ENCODE measurements at places on chromosomes 5 and 9.

- no peak for DNase-seq
Measured at GRCh38 chr5:91591076-91591475, 208.0 kb upstream of the ARRDC3 start.

DNA sequence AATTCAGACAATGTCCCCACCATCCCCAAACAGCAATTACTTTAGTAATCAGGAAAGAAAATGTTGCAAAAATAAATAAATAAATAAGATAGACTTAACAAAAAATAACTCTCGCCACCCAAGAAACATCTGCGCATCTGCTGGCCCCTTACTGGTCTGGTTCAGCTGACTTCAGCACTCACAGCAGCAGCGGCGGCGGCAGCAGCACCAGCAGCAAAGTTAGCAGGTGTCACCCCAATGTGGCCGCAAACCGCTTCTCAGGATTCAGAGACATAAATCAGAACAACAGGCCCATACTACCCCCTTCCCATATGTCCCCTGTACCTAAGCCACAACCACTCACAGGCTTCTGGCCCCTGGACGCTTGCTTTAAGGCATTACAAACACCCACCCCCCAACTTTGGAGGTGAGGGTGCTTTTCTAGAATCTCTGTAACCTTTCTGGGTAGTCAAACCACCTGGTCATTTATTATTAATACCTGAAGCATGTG lies 593.0 kb downstream of the BNC2 start:
- DNase-seq = no peak

- DNase-seq = no peak
Measured at GRCh38 chr9:94767331-94768072, 41.0 kb downstream of the AOPEP start.

DNA sequence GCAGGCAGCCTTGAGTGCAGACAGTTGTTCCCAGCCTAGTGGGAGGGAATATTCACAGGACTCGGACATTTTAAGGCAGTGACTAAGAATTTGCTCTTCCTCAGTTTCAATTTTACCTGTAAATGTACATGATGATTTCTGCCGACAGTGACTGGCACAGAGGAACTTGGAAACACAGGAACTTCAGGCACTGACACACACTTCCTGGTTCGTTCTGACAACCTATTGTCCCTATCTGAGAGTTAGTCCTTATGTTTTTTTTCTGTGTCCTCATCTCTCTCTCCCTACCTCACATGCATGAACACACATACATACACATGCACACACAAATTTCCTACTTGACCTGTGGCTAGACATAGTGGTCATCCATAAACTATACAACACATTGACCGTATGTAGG lies 89.4 kb upstream of the CD180 start:
- no peak for DNase-seq

DNA sequence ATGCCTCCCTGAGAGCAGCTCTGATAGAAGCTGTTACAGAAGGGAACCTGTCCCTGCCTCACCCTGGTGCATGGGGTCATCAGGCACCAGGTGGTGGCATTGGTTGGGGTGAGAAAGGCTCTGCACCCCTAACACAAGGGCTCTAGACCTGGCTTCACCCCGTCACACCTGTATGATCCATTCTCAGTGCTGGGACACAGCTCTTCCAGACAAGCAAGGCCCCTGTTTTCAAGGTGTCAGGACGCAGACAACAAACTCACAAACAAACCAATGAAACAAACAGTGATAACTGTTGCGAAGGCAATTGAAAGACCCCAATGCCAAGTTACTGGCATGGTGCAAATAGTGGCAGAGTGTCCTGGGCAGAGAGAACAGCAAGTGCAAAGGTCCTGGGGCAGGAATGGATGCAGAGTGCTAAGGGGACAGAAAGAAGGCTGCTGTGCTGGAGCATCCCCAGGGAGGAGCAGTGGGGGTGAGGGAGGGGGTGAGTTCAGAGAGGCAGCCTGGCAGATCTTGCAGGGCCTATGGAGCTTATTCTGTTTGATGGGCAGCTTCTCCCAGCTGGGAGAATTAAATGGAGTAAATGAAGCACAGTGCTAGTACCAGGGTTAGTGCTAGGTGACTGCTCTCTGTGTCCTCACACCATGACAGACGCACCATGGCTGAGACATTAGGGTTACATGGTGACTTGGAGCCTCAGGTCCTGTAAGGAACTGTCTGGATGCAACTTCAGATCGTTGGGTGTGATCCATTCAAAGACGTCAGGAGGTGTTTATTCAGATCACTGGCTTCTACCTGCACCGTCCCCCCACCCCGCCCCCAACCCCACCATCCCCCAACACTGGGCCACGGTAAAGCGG lies 67.9 kb upstream of the UNC5A start:
- no peak for DNase-seq

- no peak for DNase-seq
Measured at GRCh38 chr5:96610747-96611146, 51.4 kb upstream of the CAST start.
